ENCODE measurements at places on chromosomes 11 and 22.

- DNase-seq, result no peak
Observed at GRCh38 chr11:62501432-62501891, 45.1 kb downstream of the AHNAK start.

- DNase-seq, result no peak
Observed at GRCh38 chr22:47686594-47687345, 924.3 kb downstream of the TBC1D22A start.

GRCh38 chr22:45096256-45096907 lies 67.3 kb upstream of the NUP50 start:
- DNase-seq, result no peak

- no peak for DNase-seq
Observed at GRCh38 chr11:36027731-36028130, 83.9 kb downstream of the LDLRAD3 start.

DNA sequence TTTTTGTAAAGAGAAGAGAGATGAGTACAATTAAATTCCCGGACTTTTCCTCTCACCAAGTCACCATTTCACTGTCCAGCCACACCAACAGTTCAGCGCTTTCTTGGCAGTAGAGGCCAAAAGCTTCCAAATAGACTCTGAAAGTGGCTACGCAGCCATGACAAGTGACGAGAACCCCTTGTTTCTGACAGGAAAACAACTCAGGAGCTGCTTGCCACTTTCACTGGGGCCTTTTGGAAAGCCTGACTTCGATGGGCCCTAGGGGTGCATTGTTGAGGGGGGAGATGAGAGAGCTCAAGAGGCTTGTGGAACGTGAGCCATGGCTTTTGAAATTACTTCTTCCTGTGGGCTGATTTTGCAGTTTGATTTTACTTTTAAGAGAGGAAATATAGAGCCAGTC lies 422.1 kb upstream of the FAT3 start:
- no peak for DNase-seq

DNA sequence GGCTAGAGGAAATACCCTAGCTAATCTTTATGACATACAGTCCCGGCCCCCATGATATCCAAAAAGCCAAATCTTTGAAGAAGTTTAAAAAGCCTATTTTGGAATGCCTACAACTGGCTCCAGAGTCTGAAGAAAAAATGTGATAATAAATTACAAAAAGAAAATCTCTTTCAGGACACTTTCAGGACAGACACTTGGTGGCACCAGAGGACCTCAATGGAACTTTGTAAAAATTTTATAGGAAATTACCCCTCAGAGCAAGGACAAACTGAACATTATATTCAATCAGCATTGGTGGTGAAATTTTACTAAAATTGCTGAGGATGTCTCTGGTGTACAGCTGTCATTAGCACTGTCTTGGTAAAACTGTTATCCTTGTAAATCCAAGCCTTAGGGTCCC lies 81.0 kb downstream of the CCDC73 start:
- DNase-seq, result no peak

GRCh38 chr11:126115816-126116331 lies 53.2 kb upstream of the CDON start:
- no peak for DNase-seq

- DNase-seq, result no peak
Observed at GRCh38 chr11:120546312-120547205, 35.0 kb downstream of the GRIK4 start.

- no peak for DNase-seq
Observed at GRCh38 chr11:42972741-42973140, 339.1 kb upstream of the API5 start.

DNA sequence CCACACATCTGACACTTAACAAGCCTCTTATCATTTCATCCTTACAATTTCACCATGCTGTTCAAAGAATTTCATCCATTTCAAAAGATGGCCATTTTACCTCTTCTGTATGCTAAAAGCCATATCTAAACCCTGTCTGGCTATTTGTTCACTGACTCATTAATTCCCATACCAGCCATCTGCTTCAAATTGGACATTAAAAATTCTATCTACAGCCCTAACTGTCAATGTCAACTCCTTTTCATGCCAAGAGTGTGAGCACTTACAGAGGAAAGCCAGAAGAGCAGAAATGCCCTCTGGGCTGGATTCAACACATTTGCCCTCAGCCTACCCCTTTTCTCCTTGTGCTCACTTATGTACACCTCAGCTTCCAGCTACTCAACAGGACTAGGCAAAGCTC lies 59.2 kb downstream of the SYTL2 start:
- no peak for DNase-seq

DNA sequence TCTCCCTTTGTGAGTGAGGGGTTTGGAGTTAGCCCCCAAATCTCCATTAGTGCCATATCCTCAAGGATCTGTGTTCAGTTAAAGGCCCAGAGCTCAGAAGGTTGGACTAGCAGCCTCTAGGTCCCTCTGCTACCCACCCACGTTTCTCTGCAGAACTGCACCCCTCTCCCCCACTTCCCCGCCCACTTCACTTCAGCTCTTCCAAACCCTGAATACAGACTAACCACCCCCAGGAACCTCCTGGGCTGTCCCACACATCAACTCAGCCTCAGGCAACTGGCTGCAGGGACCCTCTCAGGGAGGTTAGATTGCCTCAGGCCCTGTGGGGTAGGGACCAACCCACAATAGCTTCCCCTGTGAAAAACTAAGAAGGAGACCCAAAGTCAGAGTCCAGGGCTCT lies 840 bp downstream of the VPREB3 start:
- DNase-seq, result no peak

GRCh38 chr11:75966537-75967287 lies 151.7 kb downstream of the UVRAG start:
- no peak for DNase-seq

- no peak for DNase-seq
Observed at GRCh38 chr11:97363331-97363730, 973.5 kb downstream of the JRKL start.

DNA sequence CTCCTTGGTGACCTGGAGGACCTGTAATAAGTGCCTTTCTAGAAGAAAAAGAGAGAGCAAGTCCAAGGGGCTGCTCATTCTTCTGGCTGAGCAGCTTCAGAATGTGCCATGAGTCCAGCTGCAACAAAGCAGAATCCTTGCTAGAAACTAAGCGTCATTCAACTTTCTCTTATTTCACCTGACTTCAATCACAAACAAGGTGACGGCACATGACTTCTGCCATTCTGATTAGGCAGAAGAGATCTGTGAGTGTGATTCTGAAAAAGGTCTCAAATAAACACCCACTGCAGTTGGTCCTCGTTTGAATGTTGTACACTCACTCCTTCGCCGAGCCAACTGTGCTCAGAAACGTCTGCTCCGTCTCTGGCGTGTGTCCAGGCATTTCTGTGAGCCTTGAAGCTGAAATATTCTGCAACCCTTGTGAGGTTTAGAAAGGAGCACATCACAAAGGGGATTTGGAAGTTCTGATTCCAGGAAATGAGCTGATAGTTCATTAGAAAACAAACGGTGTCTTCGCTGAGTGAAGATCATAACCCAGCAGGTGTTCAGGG lies 623.8 kb upstream of the KIRREL3 start:
- no peak for DNase-seq

DNA sequence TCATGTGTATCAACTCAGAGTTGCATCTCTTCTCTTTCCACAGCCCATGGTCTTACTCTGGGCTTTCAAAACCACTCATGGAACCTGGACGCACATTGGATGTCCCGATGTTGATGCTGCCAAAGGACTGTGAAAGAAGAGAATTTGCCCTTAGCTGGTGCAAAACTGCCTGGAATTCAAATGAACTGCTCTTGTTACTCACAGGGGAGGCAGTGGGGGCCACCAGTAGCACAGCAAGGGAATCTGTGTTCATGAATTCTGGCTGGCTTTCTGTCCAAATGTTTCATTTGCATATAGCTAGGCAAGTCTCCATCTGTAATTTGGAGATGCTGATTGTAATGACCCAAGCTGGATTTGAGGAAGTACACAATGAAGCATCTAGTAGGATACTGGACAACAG lies 24.9 kb downstream of the LMO2 start:
- no peak for DNase-seq

All from naive thymus-derived CD4-positive, alpha-beta T cell (primary cell).